ENCODE measurements at places on chromosomes 4 and X.

GRCh38 chrX:93741811-93742210, 67.8 kb downstream of the FAM133A start:
- no peak for DNase-seq

GRCh38 chrX:9557521-9557920, 92.7 kb downstream of the TBL1X start:
- DNase-seq = no peak

GRCh38 chr4:39365360-39365759, 802 bp downstream of the RFC1 start:
- no peak for DNase-seq

GRCh38 chrX:50677789-50678188, 136.2 kb downstream of the SHROOM4 start:
- DNase-seq = no peak

- no peak for DNase-seq
Measured at GRCh38 chr4:164828955-164829354, 48.0 kb upstream of the APELA start.

DNA sequence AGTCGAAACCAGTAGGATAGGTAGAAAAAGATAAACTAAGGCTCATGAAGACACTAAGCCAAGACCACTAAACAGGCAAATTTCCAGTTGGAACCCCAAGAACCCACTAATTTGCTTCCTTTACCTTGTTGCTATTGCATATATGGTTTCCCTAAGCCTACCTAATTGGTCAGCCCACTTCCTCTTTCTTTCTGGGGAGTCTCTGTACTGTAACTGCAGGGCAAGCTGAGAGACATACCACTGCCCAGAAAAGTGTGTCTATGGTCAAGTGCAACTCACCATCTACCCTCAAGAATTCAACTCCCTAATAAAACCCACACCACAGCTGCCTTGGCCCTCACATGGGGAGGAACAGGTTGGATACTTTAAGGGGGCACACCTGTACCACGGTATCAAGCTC, 28.6 kb downstream of the IDS start:
- no peak for DNase-seq

GRCh38 chr4:158999166-158999682, 103.7 kb upstream of the RAPGEF2 start:
- DNase-seq = no peak

GRCh38 chrX:43373032-43373431, 283.1 kb upstream of the MAOA start:
- no peak for DNase-seq

GRCh38 chrX:42839632-42840031, 61.7 kb upstream of the PPP1R2C start:
- no peak for DNase-seq

DNA sequence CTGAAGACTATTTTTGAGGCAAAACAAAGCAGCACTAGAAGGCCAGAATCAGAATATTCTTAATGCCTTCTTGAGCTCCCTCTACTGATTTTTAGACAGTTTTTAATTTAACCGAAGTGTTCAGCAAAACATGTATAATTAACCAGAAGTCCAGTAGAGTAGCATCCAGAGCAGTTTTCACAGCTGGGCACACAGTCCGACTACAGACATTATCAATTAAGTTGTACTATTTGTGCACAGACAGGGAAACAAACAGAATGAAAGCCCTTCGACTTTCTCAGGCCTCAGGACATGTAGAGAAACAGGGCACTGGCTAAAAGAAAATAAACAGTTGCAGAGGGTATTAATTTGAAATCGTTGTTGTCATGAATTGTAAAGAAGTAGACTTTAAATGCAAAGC, 11.9 kb downstream of the FSTL5 start:
- no peak for DNase-seq

DNA sequence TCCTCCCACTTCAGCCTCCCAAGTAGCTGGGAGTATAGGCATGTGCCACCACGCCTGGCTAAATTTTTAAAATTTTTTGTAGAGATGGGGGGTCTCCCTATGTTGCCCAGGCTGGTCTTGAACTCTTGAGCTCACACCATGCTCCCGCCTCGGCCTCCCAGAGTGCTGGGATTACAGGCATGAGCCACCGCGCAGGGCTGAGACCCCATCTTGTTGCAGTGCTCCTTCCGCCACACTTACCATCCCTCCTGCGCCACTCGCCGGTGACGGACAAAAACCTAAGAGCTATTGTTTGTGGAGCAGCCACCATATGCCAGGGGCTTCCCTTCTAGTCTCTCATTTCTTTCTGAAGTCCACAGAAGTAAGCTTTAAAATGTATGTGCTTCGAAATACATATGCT, 34.5 kb downstream of the NSG1 start:
- no peak for DNase-seq

DNA sequence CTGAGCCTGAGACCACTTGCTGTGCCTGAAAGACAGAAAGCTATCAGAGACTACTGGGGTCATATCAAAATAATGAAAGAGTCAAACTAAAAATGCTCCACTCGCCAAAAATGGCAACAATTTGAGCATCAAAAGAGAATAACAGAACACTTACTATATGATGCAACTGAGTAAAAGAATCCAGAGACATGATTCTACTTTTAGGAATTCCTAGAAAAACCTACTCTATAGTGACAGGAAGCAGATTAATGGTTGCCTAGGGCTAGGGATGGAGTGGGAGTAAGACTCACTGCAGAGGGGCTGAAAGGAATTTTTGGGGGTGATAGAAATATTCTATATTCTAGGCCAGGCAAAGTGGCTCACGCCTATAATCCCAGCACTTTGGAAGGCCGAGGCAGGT, 29.4 kb upstream of the SLAIN2 start:
- no peak for DNase-seq

DNA sequence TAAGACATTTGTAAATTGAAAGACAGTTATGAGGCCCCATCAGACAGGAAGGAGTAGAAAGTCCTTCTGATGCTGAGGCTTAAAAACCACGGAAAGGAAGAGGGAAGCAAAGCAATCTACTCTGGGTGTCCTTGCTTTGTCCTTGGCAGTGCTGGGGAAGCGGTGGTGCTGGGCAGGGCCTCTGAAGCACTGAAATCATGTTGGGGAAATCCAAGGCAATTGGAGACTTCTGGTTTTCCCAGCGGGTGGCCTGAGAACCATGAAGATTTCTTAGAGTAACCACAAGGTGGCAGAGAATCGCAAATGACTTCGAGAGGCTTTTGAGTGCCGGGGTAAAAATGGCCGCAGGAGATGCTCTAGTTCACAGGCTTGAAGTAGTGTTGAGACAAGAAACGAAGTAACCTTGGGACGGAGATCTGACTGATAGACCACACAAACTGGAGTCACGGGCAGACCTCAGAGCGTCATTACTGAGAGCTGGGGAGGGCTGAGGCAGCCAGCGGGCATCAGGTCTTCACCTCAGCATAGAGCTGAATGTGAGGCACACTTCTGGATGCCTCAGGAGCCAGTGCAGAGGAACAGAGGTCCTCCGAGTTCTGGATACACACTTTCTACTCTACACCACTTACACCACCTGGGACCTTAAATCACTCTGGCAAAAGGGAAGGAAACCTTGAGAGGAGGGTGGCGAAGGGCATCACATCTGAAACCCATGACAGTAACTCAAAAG, 130.7 kb upstream of the GPRIN3 start:
- no peak for DNase-seq

- DNase-seq = no peak
Measured at GRCh38 chr4:88216395-88216794, 58.0 kb upstream of the ABCG2 start.

- DNase-seq = no peak
Measured at GRCh38 chr4:174523025-174523693, 871 bp upstream of the HPGD start.

DNA sequence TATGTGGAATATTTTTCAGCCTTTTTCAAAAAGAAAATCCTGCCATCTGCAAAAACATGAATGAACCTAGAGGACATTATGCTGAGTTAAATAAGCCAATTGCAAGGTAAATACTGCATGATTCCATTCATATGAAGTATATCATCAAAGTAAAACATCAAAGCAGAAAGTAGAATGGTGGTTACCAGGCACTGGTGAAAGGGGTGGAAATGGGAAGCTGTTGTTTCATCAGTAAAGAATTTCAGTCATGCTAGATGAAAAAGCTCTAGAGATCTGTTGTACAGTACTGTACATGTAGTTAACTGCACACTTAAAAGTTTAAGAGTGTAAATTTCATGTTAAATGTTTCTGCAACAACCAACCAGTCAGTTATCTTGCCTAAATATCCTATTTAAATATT, 196.8 kb upstream of the ADGRL3 start:
- DNase-seq = no peak

GRCh38 chr4:119693126-119693525, 64.5 kb upstream of the PDE5A start:
- no peak for DNase-seq

GRCh38 chr4:38189445-38189844, 229.2 kb downstream of the PTTG2 start:
- no peak for DNase-seq

DNA sequence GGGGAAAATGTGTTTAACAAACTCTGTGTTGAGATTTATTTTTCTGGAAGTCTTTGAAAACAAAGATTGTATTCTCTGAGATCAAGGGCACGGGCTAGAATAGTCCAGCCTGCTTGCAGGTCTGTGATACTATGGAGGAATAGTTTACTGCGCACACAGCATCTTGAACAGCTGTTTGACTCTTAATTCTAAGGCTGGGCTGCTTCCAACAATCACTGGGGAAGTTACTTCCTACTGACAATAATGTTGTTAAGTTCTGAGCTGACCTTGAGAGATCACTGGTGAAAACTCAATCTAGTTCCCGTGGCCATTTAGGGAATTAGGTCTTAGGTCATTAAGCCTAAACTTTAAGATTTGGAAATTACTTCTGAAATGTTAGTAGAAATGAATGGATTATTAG, 416.1 kb upstream of the FTHL17 start:
- DNase-seq = no peak

GRCh38 chr4:86493460-86493859, 100.7 kb upstream of the PTPN13 start:
- DNase-seq = no peak

DNA sequence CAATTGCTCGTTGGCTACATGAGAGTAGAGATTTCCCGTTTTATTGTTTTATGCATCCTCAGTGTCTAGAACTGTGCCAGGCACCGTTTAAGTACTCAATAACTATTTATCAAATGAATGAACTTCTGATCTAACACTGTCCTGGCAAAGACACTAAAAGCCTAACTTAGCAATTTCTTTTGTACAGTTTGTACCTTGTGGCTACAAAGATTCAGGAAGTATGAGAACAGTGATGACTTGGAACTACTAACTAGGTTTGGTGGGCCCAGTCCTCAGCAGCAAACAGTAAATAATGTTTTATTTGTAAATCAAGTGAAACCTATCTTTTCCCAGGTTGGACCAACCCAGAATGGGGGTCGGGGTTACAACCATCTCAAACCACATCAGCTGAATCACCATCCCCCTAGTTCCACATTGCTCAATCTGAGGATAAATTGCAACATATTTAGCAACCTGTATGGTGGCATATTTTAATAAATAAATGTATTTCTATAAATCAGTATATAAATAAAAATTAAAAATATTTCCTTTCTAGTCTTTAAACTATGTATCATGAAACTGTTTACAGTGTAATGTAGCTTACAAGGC, 12.3 kb upstream of the SCRG1 start:
- DNase-seq = no peak

DNA sequence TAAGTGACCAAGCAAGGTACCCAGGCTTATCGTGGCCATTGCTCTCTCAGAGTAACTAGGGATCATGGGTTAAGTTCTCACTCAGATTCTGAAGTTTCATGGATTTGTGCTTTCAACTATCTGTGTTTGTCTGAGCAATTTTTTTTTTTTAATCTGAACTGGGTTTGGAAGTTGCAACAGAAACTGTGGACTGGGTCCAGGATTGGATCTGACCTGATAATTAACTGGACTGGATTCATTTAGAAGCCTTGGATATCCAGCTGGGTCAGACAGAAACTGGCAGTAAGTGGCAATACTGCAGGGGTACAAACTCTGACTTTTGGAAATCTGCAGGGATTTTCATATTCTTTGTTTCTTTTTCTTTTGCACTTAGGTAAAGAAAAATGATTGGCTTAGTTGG, 38.7 kb upstream of the FGF2 start:
- no peak for DNase-seq

DNA sequence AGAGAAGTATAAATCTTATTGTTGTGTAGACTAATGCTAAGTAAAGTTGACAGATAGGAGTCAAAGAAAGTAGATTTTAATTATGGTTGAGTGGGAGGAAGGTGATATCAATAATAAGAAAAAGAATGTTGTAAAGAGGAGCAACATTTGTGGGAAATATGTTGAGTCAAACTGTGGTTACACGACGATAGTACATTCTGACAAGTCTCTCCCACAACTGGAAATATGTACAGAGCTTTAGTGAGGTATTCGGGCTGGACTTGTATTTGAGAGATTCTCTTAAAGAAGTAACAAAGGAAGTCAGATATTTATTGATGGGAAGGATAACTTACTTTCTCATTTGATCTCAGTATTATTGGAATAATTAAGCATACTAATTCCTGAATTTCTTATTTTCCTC, 525.3 kb upstream of the MAGEB2 start:
- no peak for DNase-seq

GRCh38 chr4:72302981-72303704, 265.9 kb downstream of the ADAMTS3 start:
- peak; percentile 14 for DNase-seq
